ENCODE measurements at places on chromosomes 12 and 14.

GRCh38 chr12:114069507-114069906 lies 103.4 kb upstream of the RBM19 start:
- DNase-seq, result no peak

- DNase-seq, result no peak
Observed at GRCh38 chr14:75252254-75252837, 26.3 kb upstream of the FOS start.

GRCh38 chr14:66359500-66359899 lies 126.7 kb upstream of the CCDC196 start:
- peak; percentile 83 for DNase-seq

DNA sequence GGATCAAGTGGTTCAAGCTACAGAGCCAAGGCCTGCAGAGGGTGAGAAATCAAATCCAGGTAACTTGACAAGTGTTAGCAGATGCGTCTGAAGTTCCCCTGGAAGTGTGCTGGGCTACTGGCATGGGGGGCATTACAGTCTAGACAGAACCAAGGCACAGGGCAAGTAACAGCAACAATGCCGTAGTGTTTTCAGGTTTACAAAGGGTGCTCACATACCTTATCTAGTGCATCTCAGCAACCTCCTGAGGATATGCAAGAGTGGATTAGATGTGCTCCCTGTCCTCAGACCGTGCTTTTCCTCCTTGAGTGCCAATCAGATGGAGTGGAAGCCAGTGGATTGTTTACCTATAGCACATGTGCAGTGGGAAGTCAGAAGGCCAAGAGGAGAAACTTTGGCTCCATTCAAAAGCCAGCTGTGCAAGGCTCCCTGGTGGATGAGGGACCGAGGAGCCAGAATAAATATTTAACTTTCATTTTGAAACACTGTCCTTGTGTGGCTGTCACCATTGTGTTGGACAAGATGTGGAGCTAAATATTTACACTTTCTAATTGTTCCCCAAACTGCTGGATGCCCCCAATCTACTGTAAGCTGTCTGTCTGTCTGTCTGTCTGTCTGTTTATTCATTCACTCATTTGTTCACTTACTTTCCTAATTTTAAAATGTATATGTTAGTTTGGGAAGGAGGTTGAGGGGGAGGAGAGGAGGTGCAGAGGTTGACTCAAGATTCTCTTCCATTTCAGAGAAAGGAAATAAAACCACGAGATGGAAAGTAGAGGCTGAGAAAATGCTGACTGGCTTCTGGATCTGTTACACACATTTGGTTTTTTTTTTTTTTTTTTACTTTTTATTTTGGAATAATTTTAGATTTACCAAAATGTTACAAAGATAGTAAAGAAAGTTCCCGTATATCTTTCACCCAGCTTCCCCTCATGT lies 184.0 kb upstream of the PARP11 start:
- DNase-seq, result no peak

- peak; percentile 52 for DNase-seq
Observed at GRCh38 chr12:54358191-54358944, 5.9 kb downstream of the GPR84 start.

GRCh38 chr12:115046805-115047204 lies 362.8 kb upstream of the TBX3 start:
- no peak for DNase-seq

DNA sequence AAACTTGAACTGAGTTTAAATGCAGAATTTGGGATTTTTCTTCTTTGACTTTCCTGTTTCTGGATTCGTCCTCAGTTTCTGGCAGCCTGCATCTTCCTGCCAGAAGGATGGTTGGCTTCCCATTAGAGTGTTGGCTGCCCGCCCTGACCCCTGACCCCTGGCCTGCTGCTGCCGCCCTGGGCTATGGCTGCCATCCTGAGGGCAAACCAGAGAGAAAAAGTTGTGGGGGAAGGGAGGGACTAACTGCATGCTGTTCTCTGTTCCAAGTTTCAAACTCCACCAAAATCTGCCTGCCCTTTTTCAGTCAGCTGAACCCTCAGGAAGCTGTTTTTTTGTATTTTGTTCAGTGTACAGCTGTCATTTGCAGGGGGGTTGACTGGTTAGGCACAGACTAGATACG lies 48.4 kb downstream of the FNTB start:
- no peak for DNase-seq

- peak; percentile 94 for DNase-seq
Observed at GRCh38 chr12:95385246-95386035, 88.5 kb upstream of the METAP2 start.

DNA sequence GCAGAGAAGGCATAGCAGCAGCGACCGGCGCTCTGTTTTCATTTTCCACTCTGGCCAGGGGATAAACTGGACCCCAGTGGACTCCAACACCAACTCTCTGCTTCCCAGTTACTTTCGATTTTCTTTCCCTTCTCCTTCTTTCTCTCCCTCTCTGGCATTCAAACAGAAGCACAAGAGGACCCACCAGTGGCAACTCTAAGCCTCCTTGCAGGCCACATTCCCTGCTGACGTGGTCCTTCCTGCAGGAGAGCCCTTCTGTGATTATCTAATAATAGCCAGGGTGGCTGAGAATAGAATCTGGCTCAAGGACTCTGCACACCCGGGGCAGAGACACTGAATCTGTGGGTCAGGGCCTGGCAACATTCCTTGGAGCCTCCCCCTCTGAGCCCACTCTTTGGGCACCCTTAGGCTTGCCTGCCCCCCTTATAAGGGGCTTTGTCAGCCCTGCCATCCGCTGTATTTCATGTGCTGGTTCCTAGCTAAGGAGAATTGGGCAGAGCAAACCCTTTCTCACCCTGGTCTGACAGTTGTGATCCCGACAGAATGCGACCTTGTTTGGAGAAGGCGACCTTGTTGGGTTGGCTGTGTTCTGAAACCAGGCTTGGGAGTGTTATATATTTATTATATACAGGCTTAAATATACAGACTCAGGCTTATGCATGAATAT lies 8.2 kb upstream of the HOXC6 start:
- DNase-seq, result no peak

DNA sequence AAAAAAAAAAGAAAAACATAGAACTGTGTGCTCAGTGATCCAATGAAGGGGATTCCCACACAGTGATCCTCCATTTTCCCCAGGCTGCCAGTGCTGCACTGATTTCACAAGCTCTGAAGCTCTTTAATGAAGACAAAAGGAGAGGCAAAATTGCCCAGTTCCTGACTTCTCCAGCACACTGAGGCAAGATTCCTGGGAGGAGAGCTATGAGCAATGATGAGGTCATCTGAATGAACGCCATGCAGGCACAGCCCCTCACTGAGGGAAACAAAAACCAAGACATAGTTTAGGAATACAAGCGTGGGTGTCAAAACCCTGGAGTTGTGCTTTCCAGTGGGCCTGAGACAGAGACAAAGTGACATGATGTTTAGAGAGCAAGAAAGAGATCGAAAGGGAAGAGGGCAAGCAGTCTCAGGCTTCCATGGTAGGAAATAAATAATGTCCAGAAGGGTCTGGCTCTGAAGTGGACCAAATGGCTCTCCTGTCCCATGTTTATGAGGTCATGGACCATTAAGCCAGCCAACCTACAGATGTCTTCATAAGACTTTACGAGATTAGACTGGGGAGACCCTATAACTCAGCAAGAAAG lies 40.9 kb upstream of the SMUG1 start:
- peak; percentile 91 for DNase-seq
